SHP77 treated with DMSO at 0.1 percent for 48 hours (cell line): ENCODE measurements at places on chromosomes 13 and 19.
A peak's percentile ranks its signal among the peaks of the same experiment; 100 is the strongest.

DNA sequence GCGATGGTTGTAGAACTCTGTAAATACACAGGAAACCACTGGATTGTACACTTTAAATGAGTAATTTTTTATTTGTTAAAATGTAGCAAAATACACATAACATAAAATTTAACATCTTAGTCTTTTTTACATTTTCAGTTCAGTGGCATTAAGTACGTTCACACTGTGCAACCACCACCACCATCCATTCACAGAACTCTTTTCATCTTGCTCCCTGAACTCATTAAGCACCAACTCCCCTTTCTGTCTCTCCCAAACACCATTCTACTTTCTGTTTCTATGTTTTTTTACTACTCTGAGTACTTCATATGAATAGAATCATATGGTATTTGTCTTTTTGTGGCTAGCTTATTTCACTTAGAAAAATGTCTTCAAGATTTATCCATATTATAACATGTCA is 2.7 kb upstream of the UBL3 start:
- no peak for DNase-seq

DNA sequence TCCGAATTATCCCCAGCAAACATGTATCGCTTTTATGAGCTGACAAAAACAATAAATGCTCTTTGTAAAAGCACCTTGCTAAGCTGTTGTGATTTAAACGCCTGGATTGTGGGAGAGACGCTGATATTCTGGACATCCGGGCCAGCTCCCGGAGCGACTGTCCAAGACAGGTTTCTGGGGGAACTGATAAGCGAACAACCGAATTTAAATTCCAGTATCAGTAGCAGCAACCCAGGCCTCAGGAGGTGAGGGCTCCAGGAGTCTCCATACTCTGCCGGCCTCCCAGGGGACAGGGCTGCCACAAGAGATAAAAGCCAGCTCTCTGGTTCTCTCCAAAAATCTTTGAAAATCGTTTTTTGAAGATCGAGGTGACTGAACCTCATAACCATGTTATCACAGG is 50.3 kb upstream of the VSTM2B start:
- DNase-seq, result no peak

DNA sequence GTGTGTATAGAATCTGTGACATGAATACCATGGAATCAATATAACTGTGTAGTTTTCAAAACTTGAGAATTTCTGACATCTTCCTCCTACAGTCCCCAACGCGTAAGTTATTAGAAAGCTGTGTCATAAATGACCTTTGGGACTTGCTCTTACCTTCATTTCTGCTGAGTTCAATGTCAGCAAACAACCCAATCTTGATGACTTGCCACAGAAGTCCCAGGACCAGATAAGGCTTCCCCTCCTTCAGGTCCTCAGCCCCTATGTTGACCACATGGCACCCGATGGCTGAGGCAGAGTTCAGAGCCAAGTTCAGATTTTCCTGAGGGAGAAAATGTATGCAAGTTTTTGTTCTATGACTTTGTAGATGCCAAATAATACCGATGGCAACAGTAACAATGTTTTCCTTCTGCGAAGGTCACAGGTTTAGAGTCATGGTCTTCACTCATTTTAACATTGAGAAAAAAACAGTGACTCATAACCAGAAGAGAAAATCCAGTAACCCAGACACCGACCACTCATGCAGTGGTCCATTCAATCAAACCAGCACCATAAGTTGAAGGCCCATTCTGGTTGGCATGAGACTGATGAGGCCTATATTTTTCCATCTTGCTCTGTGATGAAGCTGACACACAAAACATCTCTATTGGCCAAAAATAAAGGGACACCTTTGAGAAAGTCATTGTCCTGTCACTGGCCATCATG is 29.2 kb downstream of the LCP1 start:
- no peak for DNase-seq

DNA sequence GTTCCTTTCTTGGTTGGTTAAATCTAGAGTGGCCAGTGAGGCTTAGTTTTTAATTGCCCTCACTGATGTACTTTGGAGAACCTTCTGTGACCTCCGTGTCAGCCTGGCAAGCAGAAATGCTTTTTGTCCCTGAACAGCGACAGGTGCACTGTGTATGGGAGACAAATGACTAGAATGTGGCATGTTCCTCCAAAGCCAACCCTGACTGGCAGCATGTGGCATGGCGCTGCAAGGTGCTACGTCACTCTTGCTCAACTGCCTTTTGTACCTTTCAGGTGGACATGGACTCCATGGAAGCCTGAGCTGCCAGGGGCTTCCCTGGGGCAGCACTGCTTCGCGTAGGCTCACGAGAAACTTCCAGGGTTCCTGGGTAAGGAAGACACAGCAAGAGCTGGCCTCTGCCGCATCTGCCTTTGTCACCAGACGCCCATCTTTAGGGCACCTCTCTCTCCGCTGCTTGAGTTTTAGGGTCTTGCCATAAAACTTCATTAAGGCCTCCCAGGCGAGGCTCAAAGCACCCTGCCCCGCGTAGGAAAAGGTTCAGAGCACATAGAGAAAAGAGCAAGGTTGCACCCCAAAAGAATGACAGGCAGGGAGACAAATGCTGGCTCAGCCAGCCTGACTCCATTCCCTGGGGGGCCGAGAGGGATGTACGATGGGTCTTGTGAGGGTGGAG is 167.1 kb upstream of the SOX1 start:
- DNase-seq, result no peak

- DNase-seq, result peak; percentile 69
These were observed 69.8 kb downstream of the SIAH3 start for GRCh38 chr13:45781553-45782326.

DNA sequence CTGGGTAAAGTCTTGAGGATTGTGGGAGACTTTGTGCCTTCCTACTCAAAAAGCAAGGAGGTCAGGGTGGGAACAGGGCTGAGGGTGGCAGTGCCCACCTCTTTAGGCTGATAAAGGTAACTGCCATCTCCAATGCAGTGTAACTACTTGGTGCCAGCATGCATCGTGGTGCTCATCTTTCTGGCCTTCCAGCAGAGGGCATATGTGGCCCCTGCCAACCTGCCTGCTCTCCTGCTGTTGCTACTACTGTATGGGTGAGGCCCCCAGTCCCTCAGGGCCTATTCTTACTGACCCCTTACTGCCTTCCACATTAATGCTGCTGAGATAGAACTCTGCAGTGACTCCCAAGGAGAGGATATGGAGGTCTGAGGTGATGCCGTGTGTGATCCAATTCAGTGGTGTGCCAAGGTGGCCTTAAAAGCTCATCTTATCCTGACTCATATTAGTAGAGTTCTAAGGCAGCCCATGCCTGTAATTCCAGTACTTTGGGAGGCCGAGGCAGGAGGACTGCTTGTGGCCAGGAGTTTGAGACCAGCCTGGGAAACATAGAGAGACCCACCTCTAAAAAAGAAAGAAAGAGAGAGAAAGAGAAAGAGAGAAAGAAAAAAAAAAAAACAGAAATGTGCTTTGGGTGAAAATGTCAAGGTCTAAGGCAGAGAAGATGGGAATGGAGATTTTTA is 9.7 kb upstream of the ARHGAP45 start:
- no peak for DNase-seq

- DNase-seq, result no peak
These were observed 29.9 kb upstream of the ARGLU1 start for GRCh38 chr13:106597749-106598395.

- DNase-seq, result no peak
These were observed 21.1 kb upstream of the CCDC97 start for GRCh38 chr19:41288673-41289530.

- DNase-seq, result no peak
These were observed 11.4 kb downstream of the MCF2L start for GRCh38 chr13:112980434-112980833.

GRCh38 chr19:4367336-4367723 is 24.0 kb downstream of the MPND start:
- no peak for DNase-seq

DNA sequence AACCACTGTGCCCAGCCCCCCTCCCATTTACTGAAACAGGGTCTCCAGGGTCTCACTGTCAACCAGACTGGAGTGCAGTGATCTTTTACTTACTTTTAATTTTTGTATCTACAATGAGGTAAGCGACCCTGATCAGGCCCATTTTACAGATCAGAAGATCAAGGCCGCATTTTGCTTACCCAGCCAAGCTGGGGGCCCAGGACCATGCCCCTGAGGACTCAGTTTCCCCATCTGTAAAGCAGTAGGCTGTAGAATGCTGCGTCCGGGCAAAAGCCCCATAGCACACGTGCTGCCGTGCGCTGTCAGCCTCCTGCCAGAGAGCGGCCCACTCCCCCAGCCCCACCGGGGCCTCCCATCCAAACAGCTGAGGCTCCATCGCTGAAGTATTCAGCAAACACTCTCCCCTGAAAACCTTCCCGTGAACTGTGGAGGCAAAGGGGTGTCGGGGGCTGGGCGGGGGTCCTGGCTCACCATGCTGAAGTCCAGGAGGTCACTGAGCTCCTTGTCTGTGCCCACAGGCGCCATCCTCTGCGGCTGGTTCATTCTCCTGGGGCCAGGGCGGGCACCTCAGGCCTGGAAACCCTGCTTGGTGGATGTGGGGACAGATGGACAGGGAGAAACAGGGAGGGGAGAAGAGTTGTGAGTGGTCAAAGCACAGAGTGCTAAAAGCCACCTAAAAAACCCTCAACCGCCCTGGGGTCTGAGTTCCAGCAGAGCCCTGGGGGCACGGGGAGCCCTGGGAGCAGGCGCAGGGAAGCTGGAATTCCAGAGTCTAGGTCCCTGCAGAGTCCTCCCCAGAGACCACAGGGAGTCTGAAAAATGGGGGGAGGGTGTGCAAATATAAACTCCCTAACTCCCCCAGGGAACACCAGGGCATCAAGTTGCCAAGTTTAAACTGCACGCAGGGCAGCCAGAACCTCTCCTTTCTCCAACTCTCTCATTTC is 2.4 kb downstream of the TCF3 start:
- DNase-seq, result no peak

DNA sequence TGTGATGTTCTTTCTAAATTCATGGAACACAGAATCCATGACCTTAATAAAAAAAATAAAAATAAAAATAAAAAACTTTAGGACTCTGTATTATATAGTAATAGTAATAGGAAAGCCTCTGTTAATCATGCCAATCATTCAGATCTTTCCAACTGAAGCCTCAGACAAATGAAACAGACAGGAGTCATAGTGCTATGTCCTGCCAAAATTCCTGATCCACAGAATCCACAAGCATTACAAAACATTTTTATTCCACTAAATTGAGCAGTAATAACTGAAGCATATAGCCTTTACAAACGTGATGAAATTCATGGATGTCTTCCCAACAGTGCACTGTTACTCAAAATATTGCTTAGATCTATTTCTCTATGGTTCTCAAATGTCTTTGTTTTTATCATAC is 820.6 kb upstream of the PCDH9 start:
- DNase-seq, result no peak

DNA sequence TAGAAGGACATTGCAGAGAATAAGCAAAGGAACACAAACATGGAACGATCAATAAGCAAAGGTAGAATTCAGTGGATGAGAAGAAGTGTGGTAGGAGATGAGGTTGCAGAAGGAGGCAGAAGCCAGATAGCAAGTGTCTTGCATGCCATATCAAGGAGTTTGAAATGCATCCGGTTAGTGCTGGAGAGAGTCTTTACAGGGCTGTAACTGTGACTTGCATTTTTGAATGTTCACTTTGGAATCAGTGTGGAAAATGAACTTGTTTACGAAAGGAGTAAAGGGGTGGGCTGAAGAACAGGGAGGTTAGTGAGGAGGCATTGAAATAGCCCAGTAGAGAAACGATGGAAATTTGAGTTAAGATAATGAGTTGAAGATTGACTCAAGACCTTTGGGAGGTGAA is 90.7 kb upstream of the MBNL2 start:
- no peak for DNase-seq

DNA sequence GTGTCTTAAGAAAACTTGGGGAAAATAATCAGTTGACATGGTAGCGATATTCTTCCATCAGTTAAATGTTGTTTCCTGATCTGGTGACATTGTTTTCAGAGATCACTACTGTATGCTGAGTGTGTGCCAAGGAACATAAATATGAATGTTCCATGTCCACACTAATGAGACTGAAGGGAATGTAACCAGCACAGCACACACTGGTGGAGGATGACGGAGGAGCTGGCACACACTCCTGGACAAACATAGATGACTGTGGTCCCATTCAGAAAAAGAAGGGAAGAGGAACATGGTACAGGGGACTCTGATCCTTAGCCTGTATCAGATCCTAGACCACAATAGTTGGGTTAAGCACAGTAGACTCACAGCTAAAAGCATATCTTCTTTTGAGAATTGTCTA is 574.8 kb downstream of the MYO16 start:
- DNase-seq, result no peak

GRCh38 chr19:15864824-15865223 is 33.0 kb downstream of the CYP4F2 start:
- no peak for DNase-seq

DNA sequence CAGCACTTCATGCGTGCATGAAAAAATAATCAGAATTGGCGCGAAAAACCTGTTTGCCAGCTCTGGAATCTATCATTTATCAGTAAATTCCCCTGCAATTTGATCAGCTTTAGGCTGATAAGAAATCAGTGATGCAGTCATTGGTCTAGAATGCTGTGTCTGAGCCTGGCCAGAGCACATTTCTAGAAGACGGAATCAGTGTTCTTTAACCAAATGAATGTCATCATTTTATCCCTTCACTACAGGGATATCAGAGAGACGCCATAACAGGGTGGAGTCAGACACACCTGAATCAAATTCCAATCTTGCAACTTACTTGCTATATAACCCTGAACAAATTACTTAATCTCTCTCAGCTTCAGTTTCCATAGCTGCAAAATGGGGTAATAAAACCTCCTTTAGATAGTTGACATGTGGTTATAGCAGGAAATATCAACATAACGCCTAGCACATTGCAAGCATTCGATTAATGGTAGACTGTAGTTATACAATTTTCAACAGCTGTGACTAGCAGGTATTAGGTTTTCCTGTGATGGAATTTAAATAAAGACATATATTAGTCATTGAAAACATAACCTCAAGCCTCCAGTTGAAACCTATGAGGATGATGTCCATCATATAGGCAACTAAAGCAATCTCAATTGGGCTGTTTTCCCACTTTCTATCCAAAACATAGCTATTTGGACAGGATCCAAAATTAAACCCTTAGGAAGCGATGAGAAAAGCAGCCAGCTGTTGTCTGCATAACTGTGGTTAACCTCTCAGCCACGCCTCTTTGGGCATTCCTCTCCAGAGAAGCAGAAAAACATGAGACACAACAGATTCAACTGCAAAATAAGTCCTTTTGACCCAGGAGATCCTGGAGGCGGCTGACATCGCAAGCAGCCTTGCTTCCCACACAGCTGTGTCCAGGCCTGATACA is 51.6 kb upstream of the UBL3 start:
- no peak for DNase-seq

- DNase-seq, result no peak
These were observed 293.3 kb upstream of the MAB21L1 start for GRCh38 chr13:35769812-35770211.

GRCh38 chr19:29497686-29498436 is 27.9 kb upstream of the VSTM2B start:
- no peak for DNase-seq

GRCh38 chr19:11373166-11373884 is 1.1 kb upstream of the SWSAP1 start:
- DNase-seq, result peak; percentile 65

- DNase-seq, result no peak
These were observed 7.7 kb downstream of the PGLYRP1 start for GRCh38 chr19:46014941-46015686.

- DNase-seq, result peak; percentile 81
These were observed 388.1 kb downstream of the KCNRG start for GRCh38 chr13:50403311-50403710.
